T1000 (cell line): ENCODE measurements at places on chromosomes 16 and 17.
A peak's percentile ranks its signal among the peaks of the same experiment; 100 is the strongest.

- no peak for DNase-seq
These were observed 33.9 kb downstream of the CYB5D2 start for GRCh38 chr17:4176808-4177472.

DNA sequence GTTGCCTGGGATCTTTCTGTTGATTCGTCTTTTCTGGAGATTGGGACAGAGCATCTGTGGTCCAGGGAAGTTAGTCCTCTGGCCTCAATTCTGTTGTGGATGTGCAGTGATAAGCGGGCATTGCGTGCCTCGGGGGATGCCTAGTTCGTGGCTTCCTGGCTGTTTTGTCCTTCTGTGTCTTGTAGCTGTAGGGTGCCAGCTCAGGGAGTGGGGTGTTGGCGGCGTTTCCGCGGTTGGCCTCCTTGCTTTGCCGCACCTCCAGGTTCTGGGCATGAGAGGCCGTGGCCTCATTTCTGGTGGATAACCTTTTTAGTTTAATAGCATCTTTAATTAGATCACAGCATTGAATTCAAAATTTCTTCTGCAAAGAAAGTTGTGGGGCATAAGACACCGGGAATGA is 1.4 kb upstream of the JPT2 start:
- no peak for DNase-seq

GRCh38 chr17:19747829-19748806 is at the start of gene ALDH3A1:
TSS of gene ALDH3A1 (minus strand) at chr17:19748298. CDS start at chr17:19745129, 3,169 bp downstream.
- no peak for DNase-seq

DNA sequence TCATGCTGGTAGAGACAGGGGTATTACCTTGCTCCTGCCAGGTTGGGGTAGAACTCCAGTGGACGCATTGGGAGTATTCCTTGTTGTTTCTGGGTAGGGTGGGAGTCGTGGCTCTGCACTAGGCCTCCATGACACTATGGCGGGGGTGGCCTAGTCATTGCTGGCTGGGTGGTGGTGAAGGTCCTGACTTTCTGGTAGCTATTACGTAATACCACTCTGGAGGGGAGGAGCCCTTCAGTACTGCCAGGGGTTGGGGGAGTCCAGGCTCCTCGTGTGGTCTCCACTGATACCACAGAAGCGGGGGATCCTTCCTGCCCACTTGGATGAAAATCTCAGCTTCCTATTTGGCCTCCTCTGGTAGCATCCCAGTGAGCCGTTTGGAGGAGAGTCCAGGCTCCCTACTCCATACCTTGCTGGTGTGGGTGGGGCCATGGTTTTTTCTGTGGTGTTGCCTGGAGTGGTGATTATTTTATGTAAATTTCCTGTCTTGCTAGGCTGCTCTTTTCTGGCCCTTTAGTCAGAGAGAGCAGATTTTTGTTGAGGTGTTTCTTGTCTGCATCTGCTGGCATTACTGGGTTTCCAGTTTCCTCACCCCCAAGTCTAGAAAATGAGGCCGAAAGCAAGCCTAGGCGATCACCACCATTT is 65.8 kb upstream of the GNG13 start:
- DNase-seq: no peak

- no peak for DNase-seq
These were observed 1.0 kb downstream of the MYLK3 start for GRCh38 chr16:46746821-46747776.

- no peak for DNase-seq
These were observed 203.3 kb downstream of the CYLD start for GRCh38 chr16:50945171-50945570.

GRCh38 chr17:71232801-71233559 is 887.8 kb upstream of the SOX9 start:
- no peak for DNase-seq

DNA sequence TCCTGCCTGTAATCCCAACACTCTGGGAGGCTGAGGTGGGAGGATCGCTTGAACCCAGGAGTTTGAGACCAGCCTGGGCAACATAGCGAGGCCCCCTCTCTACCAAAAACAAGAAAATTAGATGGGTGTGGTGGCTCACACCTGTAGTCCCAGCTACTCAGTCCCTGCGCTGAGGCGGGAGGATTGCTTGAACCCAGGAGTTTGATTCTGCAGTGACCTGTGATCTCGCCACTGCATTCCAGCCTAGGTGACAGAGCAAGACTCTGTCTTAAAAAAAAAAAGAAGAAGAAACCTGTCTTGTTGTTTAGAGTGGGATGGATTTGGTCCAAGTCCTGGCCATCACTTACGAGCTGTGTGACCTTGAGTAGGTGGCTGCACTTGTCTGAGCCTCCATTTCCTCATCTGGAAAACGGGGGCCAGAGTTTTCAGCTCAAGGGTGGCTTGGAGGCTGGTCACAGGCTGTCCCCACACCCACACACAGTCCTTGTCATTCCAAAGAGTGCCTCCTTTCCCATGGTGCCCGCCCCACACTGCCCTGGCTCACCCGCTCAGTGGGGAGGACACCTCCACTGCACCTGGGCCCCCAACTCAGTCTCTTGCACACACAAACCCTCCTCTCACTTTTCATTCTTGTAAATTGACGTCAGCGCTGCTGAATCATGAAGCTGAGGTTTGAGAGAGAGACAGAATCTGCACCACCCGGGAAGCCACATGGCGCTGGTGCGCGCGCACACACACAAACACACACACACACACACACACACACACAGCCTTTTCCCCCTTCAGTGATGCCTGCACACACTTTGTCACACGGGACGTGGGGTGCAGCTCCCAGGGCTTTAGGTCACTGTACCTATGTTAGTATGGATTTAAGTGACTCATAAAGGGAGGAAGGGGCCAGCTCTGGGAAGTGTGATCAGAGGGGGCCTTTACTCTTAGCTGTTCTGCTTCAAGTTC is 4.2 kb downstream of the SOCS1 start:
- DNase-seq: no peak

- no peak for DNase-seq
These were observed 97.9 kb upstream of the CDH11 start for GRCh38 chr16:65219786-65220185.

- DNase-seq: no peak
These were observed 7.9 kb downstream of the WFIKKN2 start for GRCh38 chr17:50843150-50843905.

DNA sequence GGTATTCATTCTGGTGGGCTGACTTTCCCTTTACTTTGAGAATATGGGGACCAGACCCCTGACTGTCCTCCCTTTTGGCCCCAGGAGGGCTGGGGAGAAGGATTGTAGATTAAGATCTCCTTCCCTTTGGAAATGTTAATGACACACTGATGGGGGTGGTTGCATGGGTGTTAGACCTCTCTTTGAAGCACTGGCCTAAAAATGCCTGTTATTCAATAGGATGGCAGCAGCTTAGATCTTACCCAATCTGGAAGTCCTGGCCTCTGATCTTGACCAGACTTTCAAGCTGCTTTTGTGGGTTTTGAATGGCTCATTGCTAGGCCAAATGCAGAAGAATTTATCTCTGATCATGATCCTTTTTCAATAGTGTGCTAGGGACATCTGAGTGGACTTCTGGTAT is 25.7 kb downstream of the MAP3K3 start:
- no peak for DNase-seq

GRCh38 chr17:27802033-27802432 is 1.7 kb upstream of the NOS2 start:
- no peak for DNase-seq

GRCh38 chr17:80859002-80859941 is 132.4 kb upstream of the CHMP6 start:
- DNase-seq: peak; percentile 77

DNA sequence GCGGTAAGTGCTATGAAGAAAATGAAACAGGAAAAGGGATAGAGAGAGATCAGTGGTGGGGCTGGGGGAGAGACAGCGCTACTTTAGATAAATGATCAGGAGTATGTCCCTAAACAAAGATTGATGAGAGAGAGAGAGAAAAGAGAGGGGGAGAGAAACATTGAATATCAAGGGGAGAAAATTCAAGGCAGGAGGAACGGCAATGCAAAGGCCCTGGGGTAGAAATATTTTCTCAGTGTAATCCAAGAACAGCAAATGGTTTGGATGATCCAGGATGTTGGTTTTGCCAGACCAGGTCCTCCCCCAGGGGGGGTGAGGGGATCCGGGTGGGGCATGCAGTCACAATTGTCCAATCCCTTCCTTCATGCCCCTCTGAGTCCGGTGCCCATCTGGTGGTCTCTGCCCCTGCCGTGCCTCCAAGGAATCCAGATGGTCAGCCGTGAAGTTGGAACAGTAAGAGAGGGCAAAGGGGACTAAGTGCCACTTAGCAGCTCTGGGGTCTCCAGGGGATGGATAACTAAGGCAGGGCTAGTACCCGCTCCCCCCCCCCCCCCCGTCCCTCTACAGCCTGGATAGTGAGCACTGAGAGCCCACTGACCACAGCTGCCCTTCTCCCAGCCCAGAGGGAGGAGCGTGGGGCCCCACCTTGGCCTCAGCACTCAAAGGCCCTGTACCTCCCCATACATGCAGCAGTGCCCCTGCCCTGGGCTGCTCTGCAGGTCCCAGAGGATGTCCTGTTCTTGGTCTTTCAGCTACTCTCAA is 43.7 kb downstream of the TMEM132E start:
- DNase-seq: no peak

DNA sequence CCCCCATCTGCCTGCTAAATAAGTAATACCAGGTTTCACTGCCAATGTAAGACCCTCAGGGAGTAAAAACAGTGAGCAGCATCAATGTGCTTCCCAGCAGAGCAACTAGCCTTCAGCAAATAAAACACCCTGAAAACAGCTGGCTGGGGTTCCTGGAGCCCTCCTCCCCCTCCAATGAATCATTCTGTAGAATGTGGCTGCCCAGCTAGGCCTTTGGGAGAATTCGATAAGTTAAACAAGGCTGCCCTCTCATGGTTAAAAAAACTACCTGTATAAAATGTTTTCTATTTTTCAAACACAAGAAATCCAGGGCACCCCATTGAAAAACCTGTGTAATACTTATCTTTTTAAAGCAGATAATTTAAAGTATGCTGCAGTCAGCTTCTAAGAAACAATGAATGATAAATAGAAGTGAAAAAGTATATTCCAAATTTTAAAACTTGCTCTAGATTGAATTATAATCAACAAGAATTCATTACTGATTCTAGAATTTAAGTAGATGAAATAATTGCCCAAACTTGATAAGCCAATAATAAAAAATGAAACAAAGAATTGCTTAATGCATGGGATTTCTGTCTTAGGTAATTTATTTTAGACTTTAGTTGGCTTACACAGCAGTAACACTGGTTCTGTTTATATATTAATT is 9.4 kb upstream of the TOM1L1 start:
- peak; percentile 45 for DNase-seq

- DNase-seq: peak; percentile 63
These were observed at the start of gene CCDC57 for GRCh38 chr17:82212331-82213250. TSS of gene CCDC57 (minus strand) at chr17:82212842. CDS start at chr17:82201944, 10,898 bp downstream.

DNA sequence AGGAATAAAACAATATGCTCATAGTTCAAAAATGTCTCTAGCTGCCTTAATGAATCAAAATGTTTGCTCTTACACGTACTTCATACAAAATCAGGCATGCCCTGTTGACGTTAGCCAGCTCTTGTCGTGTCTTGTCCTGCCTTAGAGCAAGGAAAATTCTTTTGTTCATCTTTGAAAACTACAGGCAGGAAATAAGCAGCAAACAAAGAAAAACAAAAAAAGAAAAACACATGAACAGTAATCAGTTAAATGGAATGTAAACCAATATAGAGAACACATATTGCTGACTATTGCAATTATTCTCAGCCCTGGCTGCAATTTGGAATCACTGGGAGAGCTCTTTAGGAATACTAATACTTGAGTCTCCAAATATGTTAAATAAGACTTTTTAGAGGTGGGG is 1.7 kb downstream of the CAPNS2 start:
- no peak for DNase-seq

- DNase-seq: peak; percentile 55
These were observed at the start of the genes CCDC78 and HAGHL for GRCh38 chr16:726438-727290. TSS of gene CCDC78 (minus strand) at chr16:726443. CDS start at chr16:726367, 76 bp downstream. TSS of gene HAGHL (plus strand) at chr16:727106. CDS start at chr16:727510, 404 bp downstream.

GRCh38 chr16:3454093-3454492 is 10.6 kb downstream of the NAA60 start:
- no peak for DNase-seq

- DNase-seq: no peak
These were observed 52.6 kb downstream of the C16orf95 start for GRCh38 chr16:87264634-87265033.

- no peak for DNase-seq
These were observed 3.4 kb downstream of the NOD2 start for GRCh38 chr16:50696575-50697420.

DNA sequence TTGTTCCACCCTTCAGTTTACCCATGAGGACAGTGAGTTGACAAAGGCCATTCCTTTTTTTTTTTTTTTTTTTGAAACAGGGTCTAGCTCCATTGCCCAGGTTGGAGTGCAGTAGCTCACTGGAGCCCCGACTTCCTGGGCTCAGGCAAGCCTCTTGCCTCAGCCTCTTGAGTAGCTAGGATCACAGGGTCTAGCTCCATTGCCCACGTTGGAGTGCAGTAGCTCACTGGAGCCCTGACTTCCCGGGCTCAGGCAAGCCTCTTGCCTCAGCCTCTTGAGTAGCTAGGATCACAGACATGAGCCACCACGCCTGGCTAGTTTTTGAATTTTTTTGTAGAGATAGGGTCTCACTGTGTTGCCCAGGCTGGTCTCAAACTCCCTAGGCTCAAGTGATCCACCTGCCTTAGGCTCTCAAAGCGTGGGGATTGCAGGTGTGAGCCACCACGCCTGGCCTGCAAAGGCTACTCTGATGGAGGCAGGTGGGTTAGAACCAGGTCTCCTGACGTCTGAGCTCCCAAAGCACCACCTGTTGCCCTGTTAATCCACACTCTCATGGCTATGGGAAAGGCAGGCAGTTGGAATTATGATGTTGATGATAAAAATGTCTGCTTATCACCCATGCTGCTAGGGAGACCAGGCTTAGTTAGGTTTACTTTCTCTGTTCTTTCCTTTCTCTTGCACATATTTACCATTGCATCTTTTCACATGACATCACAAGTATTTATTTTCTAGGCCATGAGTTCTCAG is 65.2 kb downstream of the KSR1 start:
- no peak for DNase-seq

GRCh38 chr17:78913115-78913514 is 10.1 kb upstream of the CEP295NL start:
- no peak for DNase-seq

- DNase-seq: peak; percentile 72
These were observed 5.8 kb upstream of the KIFC3 start for GRCh38 chr16:57807968-57808528.

- DNase-seq: no peak
These were observed 2.0 kb downstream of the TK1 start for GRCh38 chr17:78184868-78185267.

- DNase-seq: no peak
These were observed 14.7 kb upstream of the ASGR2 start for GRCh38 chr17:7129311-7129710.

- DNase-seq: no peak
These were observed at the start of gene CCL11 for GRCh38 chr17:34285286-34285792. TSS of gene CCL11 (plus strand) at chr17:34285742. CDS start at chr17:34285809, 67 bp downstream.

- DNase-seq: no peak
These were observed 27.9 kb downstream of the HOXB1 start for GRCh38 chr17:48502901-48503300.

GRCh38 chr17:75371339-75371738 is 34.1 kb downstream of the GRB2 start:
- DNase-seq: no peak

GRCh38 chr17:40453881-40454612 is 10.8 kb downstream of the IGFBP4 start:
- DNase-seq: no peak

GRCh38 chr17:81884968-81885367 is 6.4 kb downstream of the ALYREF start:
- no peak for DNase-seq

GRCh38 chr17:40545660-40546059 is 19.6 kb downstream of the CCR7 start:
- DNase-seq: no peak
